Psoas muscle (tissue), 8 donors: ENCODE measurements at places on chromosomes 16 and 17. TPM values are rescaled to one million over a fixed set of nuclear protein-coding genes. Genes with fewer than 3 reads are reported as not detected.

DNA sequence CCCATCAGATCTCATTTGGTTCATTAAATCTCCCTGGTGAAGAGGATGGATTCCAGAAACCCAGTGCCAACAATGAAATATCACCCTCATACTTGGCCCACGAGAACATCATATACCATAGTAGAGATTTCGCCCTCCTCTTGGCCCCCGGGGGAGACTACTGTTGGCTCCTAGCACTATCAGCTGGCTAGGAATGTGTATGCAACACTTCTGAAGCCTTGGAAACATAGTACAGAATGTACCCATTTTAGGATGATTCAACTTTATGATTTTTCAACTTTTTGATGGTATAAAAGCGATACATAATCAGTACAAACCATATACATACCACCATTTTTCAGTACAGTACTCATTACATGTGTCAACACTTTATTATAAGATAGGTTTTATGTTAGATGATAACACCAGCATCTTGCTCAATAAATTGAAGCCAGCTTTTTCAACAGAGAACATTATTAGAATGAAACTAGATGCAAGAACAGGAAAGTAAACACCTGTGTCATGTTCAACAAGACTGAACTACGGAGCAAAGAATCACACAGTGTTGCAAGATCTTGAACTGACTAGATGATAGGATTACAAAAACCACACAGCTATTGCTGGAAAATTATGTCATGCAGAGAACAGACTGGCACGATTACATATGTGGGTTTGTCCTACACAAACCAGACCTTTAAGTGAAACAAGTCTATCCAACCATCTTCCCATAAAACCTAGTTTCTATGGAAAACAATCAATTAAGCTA lies 17.2 kb downstream of the RSL1D1 start:
- peak; percentile 69 for DNase-seq

GRCh38 chr17:63450551-63450950 lies 4.4 kb upstream of the CYB561 start:
- DNase-seq: no peak

- no peak for DNase-seq
Observed at GRCh38 chr16:66264311-66265047, 102.0 kb upstream of the CDH5 start.

- no peak for DNase-seq
Observed at GRCh38 chr17:57394375-57394774, 138.1 kb downstream of the MSI2 start.

GRCh38 chr16:90084215-90084950 lies 7.3 kb upstream of the PRDM7 start:
- no peak for DNase-seq

GRCh38 chr16:56866955-56867830 lies 2.2 kb downstream of the SLC12A3 start:
- DNase-seq: no peak

- no peak for DNase-seq
Observed at GRCh38 chr17:40122999-40123810, 1.4 kb downstream of the MSL1 start.

RAD51D gene
- polyA plus RNA-seq: 3.6 TPM
